ENCODE measurements at places on chromosomes 16 and 17.

- no peak for DNase-seq
Measured at GRCh38 chr16:49340466-49340865, 33.1 kb upstream of the C16orf78 start.

GRCh38 chr17:50493744-50494143 is 14.5 kb upstream of the MYCBPAP start:
- no peak for DNase-seq

GRCh38 chr17:73343168-73343634 is 31.4 kb upstream of the CDC42EP4 start:
- no peak for DNase-seq

GRCh38 chr16:86763819-86764218 is 185.5 kb downstream of the FOXL1 start:
- DNase-seq: no peak

DNA sequence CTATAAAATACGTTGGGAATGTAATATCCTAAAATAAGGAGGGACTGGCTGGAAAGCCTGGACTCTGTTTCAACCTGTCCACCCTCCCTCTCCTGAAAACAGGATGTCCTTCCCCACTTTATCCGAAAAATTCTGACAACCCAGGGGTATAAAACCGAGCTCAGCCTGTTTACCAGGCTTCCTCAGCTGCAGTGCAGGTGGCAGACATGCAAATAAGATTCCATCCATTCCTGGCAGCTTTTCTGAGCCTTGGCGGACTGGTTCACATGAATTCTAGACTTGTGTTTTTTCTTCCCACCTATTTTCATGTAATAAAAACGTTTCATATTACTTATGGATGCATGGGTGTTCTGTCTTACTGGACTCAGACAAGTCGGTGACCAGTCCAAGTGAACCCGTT is 479.3 kb downstream of the KCNJ18 start:
- no peak for DNase-seq

- DNase-seq: no peak
Measured at GRCh38 chr17:69267219-69267618, 38.6 kb upstream of the ABCA10 start.

GRCh38 chr16:4696905-4697847 is 3.8 kb downstream of the NUDT16L1 start:
- no peak for DNase-seq

DNA sequence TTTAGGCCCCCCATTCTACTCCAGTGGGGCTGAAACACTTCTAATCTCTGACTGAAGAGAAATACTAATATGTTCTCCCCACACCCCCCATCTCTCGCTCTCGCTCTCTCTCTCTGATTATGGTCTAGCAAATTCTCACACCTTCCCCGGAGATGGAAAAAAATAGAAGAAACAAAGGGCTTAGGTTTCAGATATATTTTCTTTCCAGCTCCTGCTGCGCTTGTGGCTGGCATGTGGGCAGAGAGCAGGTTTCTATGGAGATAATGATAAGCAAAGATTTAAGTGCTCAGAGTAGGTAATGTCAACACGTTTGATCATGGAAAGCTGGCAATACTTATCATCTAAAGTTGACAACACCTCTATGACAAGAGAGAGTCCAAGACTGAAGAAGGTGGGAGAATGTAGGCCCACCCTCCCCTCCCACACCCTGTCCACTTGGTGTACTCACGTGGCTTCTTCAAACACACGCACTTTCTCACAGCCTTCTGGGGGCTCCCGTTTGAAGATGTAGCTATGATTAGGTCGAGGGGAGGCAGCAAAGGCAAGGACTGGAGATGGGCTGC is 8.0 kb upstream of the SLC35B1 start:
- DNase-seq: no peak

- DNase-seq: no peak
Measured at GRCh38 chr16:9885467-9885866, 296.8 kb downstream of the GRIN2A start.

GRCh38 chr17:44934745-44935105 is 12.8 kb downstream of the KIF18B start:
- no peak for DNase-seq

GRCh38 chr16:62100651-62101050 is 64.4 kb upstream of the CDH8 start:
- no peak for DNase-seq

DNA sequence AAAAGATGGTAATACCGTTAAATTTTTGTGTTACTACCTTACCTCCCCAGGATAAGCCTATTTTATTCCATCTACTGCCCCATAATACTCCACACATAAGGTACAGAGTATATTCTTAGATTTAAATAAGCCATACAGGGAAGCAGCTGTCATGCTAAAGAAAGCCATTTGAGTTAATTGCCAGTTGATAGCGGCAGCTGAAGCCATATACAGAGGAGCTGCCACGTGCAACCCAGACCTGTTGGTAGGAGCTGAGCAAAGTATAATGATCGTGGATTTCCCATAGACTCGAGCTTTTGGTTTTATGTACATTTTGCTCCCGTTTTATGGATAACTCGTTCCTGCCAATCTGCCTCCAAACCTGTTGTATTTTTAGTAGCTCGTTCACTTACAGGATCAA is 12.0 kb downstream of the CPSF4L start:
- DNase-seq: no peak

DNA sequence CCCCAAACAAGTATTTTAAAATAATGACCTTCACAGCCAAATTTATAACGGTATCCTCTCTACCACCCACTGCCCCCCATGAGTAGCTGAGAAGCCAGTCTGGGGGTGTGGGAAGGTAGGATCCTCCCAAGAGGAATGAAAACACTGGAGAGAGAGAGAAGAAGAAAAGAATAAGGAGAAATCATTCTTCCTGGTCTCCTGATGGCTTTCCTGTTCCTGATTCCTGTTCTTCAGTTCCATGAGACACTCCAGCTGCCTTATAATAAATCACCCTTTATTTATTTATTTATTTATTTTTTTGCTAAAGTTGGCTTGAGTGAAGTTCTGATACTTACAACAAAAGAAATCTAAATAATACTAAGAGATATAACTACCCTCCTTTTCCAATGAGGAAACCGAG is 56.4 kb upstream of the FAM20A start:
- no peak for DNase-seq

DNA sequence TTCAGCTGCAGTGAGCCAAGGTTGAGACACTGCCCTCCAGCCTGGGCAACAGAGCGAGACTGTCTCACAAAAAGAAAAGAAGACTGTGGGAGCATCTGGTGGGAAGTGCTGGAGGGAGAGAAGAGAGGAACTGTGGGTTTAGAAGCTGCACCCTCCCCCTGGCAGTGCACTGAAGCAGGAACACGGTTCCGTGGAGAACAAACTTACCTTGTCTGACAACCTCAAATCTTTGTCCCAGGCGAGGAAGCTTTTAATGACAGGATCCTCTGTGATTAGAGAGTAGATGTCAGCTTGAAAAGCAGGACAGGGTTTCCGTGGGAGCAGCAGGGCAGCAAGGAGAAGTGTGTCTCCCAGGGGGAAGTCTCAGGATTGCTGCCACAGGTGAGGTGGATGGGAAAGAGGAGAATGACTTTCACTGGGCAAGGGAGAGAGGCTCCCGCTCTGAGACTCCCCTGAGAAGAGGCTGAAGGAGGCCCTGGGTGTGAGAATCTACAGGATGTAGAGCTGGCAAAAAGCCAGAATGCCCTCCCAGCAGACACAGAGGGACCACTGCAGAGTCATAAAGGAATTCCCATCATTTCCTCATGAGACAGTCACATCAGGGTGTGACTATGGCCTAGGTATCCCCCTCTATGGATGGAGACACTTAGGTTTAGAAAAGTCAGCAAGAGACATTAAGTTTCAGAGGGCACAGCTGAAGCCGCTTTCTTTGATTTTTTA is 22.9 kb downstream of the PRR11 start:
- DNase-seq: no peak

DNA sequence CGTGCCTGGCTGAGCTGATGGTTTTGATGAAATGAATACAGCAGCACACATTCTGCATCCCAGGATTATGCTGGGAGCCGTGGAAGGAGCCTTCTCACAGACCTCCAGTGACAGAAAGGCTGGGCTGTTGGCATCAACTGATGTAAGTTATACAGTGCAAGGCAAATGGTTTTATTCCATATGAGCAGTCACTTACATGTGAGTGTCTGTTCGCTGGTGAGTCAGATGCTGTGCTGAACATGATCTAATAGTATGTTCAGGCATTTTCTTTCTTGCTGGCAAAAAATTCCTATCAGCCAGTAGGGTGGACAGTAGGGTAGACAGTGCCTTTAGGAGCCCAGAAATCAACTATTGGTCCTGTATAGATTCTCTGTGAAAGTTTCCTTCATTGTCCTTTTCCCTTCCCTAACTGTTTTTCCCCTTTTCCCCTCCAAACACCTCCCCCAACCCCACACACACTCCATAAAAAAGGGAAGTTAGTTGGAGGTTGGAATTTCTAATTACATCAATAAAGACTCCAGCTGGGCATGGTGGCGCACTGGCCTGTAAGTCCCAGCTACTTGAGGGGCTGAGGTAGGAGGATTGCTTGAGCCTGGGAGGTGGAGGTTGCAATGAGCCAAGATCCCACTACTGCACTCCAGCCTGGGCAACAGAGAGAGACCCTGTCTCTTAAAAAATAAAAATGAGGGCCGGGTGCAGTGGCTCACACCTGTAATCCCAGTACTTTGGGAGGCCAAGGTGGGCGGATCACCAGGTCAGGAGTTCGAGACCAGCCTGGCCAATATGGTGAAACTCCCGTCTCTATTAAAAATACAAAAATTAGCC is 36.2 kb downstream of the LDHD start:
- no peak for DNase-seq

GRCh38 chr17:76446449-76447231 is 6.3 kb downstream of the UBE2O start:
- no peak for DNase-seq

DNA sequence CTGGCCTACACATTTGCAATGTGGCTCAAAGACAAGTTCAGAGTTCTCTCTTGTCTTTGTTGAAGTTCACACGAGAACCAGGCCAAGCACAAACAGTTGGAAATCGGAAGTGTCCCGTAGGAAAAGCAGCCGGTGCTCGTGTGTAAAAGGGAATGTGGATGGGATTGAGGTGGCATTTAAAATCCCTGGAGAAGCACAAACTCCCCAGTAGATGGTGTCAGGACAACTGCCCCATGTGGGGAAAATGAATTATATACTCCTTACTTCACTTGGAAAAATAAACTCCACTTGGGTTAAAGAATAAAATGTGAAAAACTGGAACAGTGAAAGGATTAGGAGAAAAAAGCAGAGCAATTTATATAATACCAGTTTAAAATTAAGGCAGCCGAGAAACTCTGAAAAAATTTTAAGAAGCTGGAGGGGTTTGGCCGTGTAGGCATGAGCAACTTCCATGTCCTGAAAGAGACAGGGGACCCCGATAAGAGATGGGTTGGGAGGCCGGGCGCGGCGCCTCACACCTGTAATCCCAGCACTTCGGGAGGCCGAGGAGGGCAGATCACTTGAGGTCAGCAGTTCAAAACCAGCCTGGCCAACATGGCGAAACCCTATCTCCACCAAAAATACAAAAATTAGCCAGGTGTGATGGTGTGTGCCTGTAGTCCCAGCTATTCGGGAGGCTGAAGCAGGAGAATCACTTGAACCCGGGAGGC is 28.1 kb downstream of the CBFA2T3 start:
- DNase-seq: no peak

DNA sequence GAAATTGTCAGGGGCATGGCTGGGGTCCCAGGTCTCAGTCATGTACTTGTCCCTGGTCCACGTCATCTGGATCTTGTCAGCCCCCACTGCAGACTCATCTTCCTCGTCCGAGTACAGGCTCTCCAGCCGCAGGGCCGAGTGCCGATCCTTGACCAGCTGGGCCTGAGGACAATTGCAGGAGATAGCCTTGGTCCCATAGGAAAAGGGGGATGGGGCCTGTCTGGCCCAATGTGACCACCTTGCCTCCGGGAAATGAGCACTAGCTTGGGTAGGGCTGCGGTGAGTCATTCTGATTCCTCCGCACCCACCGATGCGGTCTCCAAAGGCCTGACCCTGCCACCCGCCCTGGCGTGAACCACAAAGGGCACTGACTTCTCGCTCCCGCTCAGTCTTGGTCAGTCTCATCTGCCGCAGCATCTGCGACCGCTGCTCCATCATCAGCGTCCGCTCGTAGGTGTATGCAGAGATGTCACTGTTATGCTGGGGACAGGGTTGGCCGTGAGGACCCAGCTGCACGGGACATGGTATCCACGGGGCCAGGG is 1.5 kb upstream of the LCAT start:
- DNase-seq: no peak

DNA sequence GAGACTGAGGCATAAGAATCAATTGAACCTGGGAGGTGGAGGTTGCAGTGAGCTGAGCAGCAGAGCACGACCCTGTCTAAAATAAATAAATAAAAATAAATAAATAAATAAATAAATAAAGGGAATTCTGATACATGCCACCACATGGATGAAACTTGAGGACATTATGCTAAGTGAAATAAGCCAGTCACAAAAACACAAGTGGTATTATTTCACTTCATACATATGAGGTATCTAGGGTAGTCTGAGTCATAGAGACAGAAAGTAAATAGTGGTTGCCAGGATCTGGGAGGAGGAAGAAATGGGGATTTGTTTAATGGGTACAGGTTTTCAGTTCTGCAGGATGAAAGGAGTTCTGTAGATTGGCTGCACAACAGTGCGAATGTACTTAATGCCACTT is 16.3 kb downstream of the PIPOX start:
- DNase-seq: no peak

DNA sequence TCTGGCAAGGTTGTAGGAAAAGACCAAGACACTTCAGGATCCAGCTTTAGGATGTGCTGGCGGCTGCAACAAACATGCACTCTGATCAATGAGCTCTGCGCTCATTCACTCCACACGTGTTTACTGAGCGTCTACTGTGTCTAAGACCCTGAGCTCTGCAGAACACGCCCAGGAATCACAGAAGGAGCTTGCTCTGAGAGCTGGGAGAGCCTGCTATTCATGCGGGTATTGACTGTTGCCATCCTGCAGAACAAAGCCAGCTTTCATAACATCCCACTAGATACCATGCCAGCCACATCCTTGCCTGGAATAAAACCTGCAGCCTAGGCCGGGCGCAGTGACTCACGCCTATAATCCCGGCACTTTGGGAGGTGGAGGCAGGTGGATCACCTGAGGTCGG is 44.1 kb downstream of the NXN start:
- DNase-seq: no peak

DNA sequence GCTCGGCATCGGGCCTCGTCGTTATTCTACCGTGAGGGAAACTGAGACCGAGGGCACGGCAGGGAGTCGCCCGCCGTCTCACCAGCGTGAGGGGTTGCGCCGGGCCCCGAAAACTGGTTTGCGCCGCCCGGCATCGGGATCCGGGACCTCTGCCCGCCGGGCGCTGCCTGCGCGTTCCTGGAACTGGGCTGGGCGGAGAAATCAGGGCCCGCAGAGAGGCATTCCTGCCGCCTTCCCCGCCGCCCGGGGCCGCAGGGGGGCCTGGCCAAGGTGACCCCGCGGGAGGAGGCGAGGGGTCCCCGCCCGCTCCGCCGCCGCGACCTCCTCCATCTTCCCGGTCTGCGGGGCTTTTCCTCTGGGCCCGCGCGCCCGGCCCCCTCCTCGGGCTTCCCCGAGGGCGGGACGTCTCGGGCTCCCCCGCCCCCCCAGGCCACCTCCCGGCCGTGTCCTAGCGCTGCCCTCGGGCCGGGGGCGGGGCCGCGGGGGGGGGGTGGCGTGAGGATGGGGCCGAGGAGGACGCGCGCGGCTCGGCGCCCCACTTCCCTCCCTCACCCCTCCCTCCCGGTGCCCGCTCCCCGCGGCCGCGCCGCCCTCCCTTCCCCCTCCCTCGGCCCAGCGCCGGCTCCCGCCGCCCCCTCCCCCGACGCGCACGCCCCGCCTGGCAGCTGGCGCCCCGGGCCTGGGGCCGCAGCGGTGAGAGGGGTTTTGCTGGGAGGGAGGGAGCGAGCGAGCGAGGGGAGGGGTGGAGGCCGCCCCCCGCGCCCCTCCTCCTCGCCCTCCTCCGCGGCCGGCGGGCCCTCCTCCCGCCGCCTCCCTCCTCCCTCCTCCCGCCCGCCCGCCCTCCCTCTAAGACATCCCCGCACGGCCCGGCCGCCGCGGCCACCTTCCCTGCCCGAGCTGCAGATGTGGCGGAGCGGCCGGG is at the start of gene GLIS2:
Gene GLIS2 (plus strand): TSS at position 882 of the 922 bp plus-strand sequence. CDS start 16,214 bp downstream, outside the sequence.
- no peak for DNase-seq
